A172 (cell line): ENCODE measurements at places on chromosomes 12 and 14.

DNA sequence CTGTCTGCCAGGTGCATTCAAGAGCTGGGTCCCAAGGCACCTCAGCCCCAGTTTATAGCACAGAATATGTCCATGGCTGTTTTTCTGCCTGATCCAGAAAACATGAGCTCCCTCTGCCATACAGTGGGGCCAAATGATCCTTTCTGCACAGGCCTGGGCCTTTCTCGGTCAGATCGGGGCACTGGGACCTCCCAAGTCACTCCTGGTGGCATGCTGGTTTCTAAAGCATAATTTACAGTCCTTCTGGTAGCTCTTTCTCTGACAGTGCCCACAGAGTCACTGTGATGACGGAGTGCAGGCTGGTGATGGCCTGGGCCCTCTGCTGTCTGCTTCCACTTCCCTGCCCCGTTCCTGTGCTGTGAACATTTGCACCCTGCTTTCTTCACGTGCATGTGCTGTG lies 99.2 kb downstream of the ADGRD1 start:
- DNase-seq, result no peak

DNA sequence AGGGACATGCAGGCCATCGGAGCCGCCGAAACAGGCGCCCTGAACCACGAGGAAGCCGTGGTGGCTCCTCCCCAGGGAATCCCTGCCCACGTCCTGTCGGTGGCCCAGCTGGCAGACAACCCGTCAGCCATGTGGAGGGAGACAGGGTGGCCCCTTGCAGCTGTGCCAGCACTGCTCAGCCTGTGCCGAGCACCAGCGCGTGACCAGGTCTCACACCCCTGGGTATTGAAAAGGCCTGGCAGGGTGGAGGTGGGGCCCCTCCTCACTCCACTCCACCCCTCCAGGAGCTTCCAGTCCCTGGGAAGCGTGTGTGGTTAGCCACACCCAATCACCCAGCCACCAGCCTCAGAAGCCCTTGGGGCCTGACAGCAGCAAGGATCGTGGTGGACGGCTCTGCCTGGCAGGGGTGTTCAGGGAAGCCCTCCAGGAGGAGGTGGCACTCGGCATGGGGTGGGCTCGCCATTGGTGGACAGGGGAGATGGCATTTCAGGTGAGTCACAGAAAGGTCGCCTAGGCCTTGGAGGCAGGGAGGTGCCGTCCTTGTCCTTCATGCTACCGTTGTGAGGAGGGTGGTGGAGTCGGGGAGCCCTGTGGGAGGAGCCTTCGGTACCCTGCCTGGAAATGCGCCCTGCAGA lies 12.3 kb upstream of the DLK1 start:
- DNase-seq, result no peak

- no peak for DNase-seq
Observed at GRCh38 chr14:94383777-94384176, 4.6 kb downstream of the SERPINA1 start.

GRCh38 chr12:104303538-104304151 lies at the start of gene EID3:
TSS of gene EID3 (plus strand) at chr12:104303739. CDS start at chr12:104303935, 196 bp downstream.
- no peak for DNase-seq

DNA sequence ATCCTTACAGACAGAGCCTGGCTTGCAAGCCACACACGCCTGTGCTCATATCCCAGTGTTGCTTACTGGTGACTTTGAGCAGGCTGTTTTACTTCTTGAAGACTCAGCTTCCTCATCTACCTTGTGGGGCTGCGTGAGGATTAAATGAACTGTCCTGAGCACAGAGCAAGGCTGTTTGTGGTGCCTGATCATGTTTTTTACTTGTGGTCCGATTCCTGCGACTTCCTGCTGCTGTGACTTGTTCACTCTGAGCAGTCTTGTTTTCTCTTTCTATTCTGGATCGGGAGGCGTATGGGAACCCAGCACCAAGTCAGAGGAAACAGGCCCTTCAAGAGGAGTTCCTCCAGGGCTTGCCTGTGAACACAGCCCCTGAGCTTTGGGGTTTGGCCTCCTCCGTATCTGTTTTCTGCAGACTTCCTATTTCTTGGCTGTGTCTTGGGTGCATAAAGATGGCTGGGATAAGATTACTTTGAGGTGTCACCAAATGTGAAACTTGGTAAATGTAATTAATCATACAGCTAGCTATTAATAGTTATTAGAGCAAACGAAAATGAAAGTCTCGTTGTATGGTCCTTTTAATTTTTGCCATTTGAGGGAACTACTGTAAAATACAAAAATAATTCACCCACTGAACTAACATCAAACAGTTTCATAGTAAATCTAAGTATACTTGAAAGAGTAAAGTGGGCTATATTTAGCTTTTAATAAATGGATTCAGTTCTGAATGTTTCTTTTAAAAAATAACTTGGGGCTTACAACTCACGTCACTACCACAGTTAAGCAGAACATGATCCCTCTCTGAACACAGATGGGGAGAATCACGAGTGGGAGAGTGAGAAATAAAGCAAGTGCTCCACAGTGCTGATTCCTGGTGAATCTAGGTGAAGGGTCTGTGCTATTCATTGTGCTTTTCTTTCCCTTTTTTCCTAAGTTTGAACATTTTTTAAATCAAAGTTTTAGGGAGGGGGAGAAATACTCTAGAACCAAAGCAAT lies 251.5 kb downstream of the FOXN3 start:
- no peak for DNase-seq

GRCh38 chr12:57454213-57454565 lies 918 bp upstream of the INHBE start:
- DNase-seq, result no peak

DNA sequence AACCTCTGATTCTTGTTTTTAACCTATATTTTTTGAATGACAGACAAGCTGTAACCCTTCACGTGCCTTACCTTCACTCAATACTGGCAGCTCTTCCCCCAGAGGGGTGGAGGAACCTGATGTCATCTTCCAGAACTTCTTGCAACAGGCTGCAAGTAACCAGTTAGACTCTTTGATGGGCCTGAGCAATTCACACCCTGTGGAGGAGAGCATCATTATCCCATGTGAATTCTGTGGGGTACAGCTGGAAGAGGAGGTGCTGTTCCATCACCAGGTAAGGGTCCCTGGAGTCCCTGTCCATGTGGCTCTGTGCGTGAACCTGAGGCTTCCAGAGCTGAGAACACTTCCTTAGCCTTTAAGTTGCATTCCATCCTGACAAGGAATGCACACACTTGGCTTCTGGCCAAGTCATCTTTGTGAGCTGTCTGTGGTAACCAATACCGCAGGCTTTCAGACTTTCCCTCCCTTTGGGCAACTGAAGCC lies 22.7 kb downstream of the TRAFD1 start:
- peak; percentile 79 for DNase-seq

DNA sequence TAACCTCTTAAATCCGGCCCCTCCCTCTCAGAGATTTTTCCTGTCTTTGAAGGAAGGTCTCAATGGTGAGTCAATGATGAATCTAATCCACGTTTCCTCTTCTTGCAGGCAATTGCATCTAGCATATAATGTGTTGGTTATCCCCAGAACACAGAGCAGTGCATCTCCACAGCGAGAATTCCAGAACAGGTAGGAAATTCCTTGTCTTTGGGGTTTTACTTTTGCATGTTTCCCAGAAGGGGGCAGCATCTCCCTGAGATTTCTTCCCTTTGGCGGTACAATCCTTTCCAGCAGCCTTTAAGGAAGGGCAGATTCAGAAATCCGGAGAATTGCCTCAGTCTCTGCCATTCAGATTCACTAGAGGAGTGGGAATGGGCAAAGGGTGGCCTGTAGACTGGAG lies 128.0 kb downstream of the KCNA5 start:
- peak; percentile 36 for DNase-seq

- no peak for DNase-seq
Observed at GRCh38 chr12:57716305-57716704, 22.2 kb downstream of the AGAP2 start.

- DNase-seq, result no peak
Observed at GRCh38 chr12:49564686-49565405, 3.1 kb downstream of the MCRS1 start.

DNA sequence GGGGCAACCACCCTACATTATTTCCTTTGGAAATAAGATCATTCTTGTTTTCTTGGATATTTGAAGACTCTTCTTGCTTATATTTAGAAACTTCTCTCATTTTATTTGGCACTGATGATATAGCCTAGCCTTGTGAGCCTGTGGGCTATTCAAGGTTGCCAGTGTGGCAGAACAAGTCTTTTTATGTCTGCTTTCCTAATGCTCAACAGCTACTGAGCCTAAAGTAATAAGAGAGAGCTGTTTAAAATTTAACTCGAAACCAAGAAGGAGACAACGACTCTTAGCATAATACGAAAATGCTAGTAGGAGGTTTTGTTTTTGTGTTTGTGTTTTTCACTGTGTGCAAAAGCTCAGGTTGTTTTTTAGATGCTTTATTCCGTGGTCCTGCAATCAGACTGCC lies 104.0 kb upstream of the CPM start:
- no peak for DNase-seq

DNA sequence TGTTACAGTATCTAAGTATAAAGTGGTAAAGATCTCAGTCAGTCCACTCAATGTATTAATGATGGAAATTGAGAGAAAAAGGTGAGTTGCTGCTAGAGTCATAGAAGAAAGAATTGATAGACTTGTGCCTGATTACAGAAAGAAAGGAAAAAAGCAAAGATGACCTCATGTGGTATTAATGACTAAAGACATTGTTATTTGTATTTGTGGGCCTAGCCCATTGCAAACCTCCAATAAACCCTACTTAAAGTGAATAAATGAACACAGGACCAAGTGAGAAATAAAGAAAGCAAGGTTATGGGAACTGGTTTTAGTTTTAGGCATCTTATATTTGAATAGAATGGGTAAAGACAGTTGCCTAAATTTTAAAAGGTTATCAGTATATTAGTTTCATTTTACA lies 105.5 kb downstream of the SYT1 start:
- no peak for DNase-seq

DNA sequence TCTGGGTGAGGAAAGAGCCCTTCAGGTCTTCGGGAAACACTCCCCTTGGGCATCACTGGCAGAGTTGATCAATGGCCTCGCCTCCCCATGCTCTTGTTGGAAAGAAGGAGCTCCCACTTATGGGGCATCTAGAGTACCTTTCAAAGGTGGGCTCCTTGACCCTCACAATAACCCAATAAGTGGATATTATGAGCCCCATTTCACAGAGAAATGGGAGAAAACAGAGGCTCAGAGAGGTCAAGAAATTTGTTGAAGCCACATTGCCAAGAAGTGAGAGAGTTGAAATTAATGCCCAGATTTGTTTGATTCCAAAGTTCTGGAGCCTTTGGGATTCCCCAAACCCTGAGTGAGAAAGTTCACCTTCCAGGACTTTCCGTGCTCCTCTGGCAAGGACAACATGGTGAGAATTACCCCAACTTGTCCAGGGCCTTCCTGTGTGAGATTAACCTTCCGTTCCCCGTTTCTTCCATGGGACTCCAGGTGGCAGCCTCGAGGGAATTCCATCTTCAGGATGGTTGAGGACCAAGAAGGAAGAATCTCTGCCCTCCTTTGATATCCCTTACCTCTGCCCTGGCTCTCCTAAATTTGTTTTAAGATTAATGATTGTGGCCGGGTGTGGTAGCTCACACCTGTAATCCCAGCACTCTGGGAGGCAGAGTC lies 7.5 kb upstream of the CHD4 start:
- DNase-seq, result no peak

DNA sequence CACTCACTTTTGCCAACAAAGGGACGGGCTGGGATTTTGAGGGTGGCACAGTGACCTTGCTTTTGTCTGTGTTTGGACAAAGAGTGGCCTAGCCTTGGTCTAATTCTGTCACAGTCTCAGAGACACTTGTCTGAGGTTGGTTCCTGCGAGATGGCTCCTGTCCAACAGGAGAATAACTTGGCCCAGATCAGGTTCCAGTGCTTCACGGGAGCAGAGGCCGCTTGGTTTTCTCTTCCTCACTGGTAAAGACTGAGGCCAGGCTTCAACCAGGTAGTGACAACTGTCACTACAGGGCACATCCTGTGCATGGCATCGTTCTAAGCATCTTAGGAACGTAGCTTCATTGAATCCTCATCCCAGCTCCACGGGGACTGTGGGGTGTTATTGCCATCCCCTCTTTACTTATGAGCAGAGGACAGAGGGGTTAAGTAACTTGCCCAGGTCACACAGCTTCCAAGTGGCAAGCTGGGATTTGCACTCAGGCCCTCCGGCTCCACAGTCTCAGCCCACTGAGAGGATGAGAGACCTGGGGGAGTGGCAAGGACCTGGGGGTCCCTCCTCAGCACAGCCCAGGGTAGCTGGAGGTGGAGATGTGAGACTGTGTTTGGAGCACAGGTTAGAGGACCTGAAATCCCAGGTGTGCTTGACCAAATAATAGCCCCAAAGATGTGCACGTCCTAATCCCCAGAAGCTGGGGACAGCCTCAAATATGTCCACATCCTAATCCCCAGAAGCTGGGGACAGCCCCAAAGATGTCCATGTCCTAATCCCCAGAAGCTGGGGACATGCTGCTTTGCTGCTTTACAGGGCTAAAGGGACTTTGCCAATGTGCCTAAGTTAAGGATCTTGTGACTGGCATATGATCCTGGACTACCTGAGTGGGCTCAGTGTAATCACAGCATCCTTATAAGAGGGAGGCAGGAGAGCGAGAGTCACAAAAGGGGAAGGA lies 179.2 kb upstream of the RTL1 start:
- no peak for DNase-seq

GRCh38 chr14:54173802-54174201 lies 217.2 kb upstream of the BMP4 start:
- DNase-seq, result no peak

DNA sequence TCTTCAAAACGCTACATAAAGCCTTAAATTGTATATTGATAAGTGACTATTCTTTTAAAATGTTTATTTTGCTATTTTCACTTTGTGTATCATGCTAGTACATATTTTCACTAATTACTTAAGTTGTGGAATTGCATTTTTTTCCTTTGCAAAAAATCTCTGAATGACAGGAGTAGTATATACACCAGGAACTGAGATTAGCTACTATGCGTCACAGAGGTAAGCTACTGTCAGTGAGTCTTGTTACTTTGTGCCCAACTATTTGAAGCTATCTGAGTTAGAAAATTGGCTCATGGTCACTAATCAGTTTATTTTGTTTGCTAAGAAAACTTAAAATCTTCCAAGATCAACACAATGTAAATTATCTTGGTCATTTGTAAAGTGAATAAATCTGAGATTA lies 887.4 kb downstream of the TMTC2 start:
- no peak for DNase-seq
